ENCODE measurements at places on chromosomes 12 and 14. TPM values are rescaled to one million over a fixed set of nuclear protein-coding genes. Genes with fewer than 3 reads are reported as not detected.

DNA sequence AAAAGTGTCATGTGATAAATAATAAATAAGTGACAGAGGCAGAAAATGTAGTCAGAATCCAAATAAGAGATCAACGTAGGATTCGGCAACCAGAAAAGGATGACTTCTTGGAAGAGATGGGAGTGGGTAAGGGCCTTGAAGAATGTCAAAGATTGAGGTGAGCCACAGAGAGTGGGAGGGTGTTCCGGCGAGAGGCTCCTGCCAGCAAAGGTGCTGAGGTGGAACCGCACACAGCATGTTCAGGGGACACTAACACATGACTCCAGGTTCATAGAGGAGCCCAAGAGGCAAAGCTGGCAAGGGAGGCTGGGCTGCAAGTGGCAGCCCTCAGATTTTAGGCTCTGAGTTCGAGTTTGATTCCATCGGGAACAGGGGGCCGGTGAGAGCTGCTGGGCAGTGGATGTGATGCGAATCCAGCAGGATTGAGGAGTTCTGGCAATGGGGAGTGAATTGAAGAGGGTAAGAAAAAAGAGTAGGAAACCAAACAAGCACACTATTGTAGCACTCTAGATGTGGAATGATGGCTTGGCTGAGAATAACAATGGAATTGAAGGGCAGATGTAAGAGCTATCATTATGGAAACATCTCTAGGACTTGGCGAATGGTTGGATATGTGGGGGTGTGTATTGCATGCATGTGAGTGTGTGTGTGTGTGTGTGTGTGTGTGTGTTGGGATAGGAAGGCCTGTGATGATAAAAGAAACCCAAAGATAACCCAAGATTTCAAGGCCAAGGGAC, 36.5 kb downstream of the LRRC74A start:
- DNase-seq: no peak

DNA sequence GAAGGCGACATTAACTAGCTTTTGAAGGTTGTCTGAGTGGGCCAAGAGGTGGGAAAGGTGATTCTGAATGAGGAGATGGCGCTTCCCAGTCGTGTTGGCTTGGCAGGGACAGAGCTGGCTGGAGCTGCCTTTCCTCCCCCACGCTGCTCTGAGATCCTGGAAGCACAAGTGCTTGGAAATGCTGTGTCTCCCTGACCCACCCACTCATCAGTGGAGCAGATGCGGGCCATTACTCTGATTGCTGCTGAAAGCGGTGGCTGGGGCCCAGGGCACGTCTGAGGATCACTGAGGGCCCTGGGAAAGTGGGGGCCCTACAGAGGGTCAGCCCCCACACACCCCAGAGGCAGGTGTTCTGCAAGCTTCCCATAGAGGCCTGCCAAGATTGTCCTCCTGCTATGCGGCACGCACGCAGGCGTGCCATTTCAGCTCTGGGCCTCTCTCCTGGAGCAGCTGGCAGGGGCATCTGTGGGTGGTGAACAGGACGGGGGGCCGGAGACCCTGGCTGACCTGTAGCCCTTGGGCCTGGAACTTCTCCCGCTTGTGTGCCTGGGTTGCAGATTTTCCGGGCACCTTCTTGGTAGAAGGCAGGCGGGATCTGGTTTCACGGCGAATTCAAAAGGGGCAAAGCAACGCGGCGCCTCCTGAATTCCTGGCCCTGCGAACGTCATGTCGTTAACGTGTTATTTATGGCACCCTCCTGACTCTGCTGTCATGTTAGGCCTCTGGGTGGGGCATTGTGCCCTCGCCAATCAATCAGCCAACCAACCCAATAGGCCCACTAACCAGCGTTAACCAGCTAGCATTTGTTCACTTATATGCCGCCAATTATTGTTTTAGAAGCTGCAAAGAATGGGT, 133.8 kb upstream of the TBX3 start:
- no peak for DNase-seq

DNA sequence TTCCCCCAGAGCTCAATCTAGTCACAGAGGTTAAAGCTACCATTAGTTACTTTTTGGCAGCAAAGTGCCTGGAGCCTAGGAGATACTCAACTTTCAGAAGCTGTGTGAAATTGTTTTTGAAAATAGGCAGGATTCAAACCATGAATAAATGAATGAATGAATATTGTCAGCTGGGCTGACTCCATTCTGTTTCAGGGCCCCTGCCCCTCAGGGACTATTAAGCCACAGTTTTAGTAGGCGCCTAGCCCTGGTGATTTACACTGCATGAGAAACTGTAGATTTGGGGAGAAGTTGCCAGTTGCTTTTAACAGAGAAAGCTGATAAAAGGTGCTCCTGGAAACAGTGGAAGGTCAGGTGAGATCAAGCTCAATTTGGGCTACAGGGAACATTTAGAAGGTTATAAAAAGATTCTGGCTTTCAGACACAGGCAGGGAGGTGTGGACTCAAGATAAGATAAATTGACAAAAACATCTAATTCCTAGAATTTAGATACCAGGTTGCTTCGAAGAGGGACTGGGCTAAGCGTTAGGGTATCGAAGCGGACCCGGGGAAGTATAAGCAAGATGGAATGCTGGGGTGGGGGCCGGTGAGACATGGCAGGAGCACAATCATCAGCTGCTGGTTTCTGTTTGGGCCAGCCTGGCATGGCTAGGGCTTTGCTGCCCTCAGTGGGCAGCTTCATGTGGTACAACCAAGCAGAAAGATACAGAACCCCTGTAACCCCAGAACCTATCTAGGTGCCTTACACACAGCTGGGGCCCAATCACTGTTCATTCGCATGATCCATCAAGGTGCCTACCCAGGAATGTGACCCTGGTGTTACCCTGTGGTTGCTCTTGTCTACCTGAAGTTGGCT, 14.9 kb upstream of the CELA1 start:
- DNase-seq: no peak

- no peak for DNase-seq
Measured at GRCh38 chr12:100718187-100718586, 76.4 kb upstream of the ANO4 start.

DNA sequence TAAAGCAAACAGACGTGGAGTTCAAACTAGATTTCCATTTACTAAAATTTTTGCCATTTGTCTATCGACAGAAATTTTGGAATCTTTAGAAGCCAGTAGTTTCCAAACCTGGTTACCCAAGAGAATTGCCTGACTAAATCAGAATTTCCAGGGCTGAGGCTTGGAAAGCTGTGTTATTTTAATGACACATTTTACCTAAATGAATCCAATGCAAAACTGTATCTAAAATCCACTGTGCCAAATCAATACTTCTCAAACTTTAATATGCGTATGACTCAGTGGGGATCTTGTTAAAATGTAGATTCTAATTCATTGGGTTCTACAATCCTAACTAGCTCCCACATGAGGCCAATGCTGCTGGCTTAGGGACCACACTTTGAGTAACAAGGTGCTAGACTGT, 35.0 kb upstream of the TC2N start:
- no peak for DNase-seq

GRCh38 chr12:113461666-113462065, 10.0 kb downstream of the LHX5 start:
- DNase-seq: no peak

DNA sequence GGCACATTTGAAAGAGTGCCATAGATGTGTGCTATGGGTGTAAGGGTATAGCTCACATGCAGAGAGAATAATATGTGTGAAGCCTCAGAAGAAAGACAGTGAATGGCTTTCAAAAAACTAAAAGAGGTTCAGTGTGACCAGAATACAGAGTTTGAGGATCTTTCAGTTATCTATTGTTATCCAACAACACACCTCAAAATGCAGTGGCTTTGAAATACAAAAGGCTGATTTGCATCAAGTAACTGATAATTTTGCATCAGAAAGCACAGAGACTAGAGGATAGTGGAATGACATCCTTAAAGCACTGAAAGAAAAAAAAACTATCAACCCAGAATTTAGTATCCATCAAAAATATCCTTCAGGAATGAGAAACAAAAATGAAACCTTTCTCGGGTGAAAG, 131.6 kb upstream of the IGF1 start:
- no peak for DNase-seq

DNA sequence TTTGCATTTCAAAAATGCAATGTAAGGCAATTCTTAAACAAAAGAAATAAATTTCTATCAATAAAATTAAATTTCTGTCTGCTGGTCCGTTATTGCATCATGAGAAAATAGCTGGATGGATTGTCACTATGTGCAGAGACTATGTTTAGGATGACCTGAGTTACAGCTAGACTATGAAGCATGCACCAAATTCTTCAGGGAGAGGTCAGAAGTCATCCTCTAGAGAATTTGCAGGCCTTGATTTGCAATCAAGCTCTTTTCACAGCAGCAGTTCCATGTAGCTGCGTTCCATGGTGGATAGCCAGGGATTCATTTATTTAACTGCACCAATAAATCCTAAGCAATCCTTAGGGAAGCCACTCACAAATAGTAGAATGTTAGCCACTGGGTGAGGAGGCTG, 253.7 kb downstream of the MSRB3 start:
- no peak for DNase-seq

DNA sequence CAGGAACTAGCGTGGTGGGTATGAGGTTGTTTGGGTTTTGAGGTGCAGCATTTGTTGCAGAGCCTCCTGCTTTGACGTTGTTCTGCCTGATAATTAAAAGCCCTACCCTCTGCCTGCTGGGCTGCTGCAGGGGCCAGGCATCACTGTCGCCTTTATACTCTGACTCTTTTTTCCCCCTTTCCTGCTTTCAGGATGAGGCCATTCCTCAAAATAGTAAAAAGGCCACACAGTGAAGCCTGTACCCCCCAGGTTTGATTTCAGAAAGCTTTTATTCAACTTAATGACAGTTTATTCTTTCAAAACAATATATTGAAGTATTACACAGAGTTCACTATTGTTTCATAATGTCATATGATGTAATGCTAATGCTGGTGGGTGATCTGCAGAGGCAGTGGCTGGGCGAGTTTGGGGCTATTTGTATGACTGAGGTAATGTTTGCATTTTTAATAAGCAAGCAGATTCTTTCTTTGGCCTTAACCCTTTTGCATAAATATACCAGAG, 9.1 kb downstream of the BORCS5 start:
- DNase-seq: no peak

DNA sequence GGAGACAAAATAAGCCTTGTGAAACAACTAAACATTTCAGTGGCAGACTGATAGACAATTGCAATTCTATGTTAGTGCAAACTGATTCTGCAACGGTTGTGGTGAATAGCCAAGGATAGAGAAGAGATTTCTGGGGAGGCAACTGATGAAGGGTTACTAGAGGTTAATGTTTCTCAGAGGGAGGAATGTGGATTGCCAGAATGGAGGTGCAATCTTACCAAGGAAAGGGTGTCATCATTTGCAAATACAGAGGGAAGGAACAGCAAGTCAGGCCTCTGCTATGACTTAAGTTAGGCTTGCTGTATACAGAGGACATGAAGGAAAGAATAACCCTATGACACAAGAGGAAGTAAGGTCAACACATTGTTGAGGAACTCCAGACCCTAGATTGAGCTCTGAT, 35.8 kb downstream of the CCDC175 start:
- DNase-seq: no peak

DNA sequence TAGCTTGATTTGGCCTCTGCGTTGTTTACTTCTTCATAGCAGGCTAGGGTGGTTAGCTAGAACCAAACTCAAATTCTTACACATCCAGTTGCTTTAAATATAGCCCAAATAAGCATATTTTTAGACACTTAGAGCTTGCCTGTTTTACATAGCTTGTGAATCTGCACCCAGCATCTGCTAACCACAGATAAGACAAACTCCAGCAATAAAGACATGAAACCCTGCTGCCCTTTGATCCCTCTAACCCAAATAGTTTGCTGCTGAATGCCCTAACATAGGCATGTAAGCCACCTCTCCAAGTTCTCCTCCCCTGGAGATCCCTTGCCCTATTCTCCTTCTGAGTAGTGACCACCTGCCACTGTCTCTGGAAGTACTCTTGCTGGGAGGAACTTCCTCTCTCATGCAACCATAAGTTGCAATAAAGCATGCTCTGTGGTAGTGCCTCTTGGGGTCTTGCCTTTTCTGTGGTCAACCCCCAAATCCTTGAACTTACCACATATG, 185.6 kb downstream of the TMEM117 start:
- no peak for DNase-seq

DNA sequence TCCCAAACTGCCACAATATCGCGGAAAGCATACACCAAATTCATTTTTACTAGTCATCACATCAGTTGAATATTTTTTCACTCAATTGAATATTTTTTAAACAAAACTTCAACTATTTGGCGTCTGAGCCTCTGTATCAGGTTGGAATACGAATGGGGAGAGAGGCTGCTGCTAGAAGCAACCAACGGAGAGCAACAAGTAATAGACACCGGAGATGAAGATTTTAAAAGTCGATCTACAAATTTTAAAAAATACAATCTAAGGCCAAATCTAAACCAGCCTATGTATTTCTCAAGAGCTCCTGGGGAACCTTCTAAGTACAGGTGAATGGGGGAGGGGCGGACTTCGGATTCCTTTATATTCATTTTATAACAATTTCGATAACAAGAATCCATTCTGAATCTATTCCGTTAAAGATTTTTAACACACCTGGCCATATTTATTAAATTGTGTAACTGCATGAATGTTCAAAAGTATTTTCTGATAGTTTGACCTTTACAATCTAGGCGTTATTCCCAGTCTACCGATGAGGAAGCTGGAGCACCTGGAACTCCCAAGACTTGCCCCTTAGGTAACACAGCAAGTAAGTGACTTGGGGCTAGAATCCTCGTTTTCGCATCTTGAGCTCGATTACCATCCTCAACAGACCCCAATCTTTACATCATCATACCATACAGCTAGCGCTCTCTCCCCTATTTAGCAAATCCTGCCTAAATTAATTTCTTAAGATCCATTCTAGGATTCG, 1.2 kb downstream of the GNPNAT1 start:
- DNase-seq: no peak

- DNase-seq: no peak
Measured at GRCh38 chr12:132748319-132748718, 13.3 kb downstream of the ANKLE2 start.

- peak; percentile 65 for DNase-seq
Measured at GRCh38 chr12:119444462-119445044, 110.0 kb downstream of the CCDC60 start.

DNA sequence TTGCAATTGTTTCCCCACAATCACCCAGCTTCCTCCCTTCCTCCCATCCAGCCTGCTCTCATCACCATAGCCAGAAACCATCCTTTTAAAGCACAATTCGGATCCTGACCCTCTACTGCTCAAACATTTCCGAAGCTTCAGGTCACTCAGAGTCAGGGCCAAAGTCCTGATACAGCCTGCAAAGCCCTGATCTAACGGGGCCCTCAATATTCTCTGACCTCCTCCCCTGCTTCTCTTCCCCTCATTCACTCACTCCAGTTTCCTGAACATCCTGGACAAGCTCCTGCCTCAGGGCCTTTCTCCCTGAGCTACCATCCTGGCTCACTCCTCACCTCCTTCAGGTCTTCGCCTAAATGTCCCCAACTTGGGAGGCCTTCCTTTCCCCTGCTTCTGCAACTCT, 46.1 kb downstream of the PITPNM2 start:
- no peak for DNase-seq

- DNase-seq: no peak
Measured at GRCh38 chr12:88416786-88417185, 163.5 kb downstream of the KITLG start.

GRCh38 chr12:24659016-24659415, 289.9 kb downstream of the BCAT1 start:
- DNase-seq: no peak

GRCh38 chr12:8156845-8157244, at the start of gene ZNF705A:
TSS of gene ZNF705A (plus strand) at chr12:8157015. CDS start at chr12:8172626, 15,611 bp downstream.
- DNase-seq: no peak

- DNase-seq: no peak
Measured at GRCh38 chr14:52299692-52300278, 14.3 kb upstream of the PTGER2 start.

Gene HOTAIR
- total RNA-seq: not detected

Gene DPY19L2
- total RNA-seq: 93.0 TPM

Gene PGF
- 64.3 TPM for total RNA-seq

Gene ART4
- 5.5 TPM for total RNA-seq

Gene OAS1
- total RNA-seq: 9.2 TPM

Gene FAM186B
- 1.3 TPM for total RNA-seq

Gene DAO
- total RNA-seq: not detected
